ENCODE measurements at places on chromosomes 12 and 14. TPM values are rescaled to one million over a fixed set of nuclear protein-coding genes. Genes with fewer than 3 reads are reported as not detected.

CFAP251 gene
- 0.67 TPM for total RNA-seq

DNA sequence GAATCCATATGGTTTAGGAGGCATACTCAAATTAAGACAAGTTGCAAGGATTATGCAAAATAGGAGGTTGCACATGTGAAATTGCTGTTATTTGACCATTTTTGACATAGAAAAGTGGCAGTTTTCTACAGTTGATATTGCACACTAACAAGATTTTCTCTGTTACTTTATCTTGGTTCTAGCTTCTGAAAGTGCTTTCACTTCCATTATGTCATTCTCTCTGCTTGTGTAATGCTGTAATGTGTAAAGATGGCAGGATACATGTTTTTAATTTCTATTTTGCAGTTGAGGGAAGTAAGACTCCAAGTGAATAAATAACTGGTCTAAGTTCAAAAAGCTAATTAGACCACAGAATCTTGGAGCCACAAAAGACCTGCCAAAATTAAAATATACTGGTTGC, 60.6 kb downstream of the MYRFL start:
- no peak for DNase-seq

MYF5 gene
- not detected for total RNA-seq

FOXM1 gene
- 7.2 TPM for total RNA-seq

DNA sequence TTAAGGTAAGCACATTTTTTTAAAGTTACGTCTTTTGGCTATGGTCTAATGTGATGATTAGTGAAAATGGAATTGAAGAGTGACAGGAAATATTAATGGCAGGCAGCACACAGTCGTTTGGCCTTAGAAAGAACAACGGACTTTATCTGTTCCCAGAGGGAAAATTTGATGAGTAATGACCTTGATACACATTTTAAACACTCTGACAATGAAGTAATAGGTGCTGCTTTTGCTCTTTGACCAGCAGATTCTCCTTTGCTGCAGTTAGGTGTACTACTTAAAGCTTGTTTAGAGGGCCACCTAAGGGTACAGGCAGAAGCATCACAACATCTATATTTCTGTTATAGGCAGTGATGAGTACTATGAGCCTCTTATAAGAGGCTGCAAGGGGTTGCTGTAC, 27.1 kb upstream of the RNU6-8 start:
- no peak for DNase-seq

LRP1-AS gene
- total RNA-seq = not detected

GRCh38 chr14:90839024-90839888, 23.0 kb upstream of the TTC7B start:
- no peak for DNase-seq

KICS2 gene
- 9.2 TPM for total RNA-seq

All from Peyer's patch (tissue), 4 donors.